ENCODE measurements at places on chromosomes 2 and 18.

DNA sequence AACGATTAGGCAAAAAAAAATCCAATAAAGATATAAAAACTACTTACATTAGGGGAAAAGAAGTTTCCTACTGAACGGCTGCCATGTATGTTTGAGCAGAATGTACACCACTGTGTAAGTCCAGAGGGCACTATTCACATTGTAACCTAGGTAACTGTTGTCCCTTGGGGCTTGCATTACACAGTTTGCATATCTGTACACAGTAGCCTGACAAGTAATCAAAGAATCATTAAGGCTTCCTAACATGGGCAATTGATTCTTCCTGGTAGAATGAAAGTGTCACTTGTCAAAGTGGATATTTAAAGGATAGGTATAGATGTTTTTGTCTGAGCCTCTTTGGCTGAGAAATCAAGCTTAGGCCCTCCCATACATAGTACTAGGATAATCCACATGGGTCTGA lies 39.1 kb downstream of the PLEK start:
- no peak for DNase-seq

DNA sequence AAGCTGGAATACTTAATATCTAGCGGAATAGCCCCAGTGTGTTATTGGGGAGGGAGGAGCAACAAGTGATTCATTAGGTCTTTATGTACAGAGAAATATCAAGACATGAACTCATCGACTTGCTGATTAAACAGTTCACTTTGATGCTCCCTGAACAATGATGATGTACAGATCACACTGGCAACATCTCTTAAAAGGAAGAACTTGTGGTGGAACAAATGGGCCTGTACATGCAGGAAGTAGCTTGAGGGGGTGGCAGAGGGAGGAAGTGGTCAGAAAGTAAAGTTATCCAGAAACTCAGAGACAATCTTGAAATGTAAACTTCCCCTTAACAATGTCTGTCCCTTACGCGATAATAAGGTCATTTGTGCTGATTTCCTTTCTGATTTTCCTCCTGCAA lies 90.5 kb downstream of the NXPH2 start:
- DNase-seq, result no peak

DNA sequence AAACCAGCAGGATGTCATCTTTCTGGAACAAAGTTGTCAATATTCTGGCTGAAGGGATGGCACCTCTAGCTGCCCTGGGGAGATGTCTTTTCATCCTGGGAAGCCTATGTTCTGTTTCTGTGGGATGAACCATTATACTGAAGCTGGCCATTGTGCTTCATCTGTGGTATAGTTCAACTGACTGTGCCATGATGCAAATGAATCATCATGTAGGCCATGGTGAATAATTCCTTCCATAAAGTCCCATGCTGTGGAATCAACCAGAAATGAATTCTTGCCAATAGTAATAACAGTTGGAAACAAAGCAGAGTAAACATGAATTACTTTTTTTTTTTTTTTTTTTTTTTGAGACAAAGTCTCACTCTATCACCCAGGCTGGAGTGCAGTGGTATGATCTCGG lies 64.1 kb upstream of the CNGA3 start:
- no peak for DNase-seq

DNA sequence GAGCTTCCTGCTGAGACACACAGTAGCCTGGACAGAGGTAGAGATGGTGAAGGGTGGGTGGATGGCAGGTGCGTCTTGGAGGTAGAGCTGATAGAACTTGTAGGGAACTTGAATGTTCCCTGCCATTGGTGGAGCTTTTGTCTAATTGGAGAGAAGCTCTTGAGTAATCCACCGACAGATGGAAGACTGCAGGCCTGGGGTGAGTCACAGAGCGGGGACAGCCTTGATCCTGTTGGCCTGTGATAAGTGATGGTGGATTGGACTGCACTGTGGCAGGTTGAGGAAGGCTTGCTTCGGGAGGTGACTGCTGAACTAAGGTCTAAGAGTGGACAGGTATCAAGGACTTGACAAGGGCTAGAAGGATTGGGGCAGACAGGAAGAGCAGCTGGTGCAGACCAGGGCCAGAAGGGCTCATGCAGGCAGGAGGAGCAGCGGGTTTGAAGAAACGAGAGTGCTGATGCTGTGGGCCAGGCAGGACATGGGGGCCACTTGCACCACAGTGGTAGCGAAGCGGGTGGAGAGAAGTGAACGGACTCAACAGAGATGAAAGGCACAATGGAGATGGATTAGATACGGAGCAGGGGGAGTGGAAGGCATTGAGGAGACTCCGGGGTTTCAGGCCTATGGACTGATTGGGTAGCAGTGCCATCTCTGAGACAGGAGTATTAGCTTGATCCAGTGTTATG lies 16.3 kb downstream of the CABLES1 start:
- DNase-seq, result peak; percentile 72

GRCh38 chr2:197293252-197294007 lies 17.1 kb downstream of the ANKRD44 start:
- no peak for DNase-seq

- DNase-seq, result no peak
Measured at GRCh38 chr2:173968551-173968950, 3.4 kb upstream of the SP3 start.

Data from posterior cingulate gyrus (tissue), 11 donors.